A673 (cell line): ENCODE measurements at places on chromosomes 13 and 19. TPM values are rescaled to one million over a fixed set of nuclear protein-coding genes. Genes with fewer than 3 reads are reported as not detected.
A peak's percentile ranks its signal among the peaks of the same experiment; 100 is the strongest.

GRCh38 chr13:49410477-49410876, 33.4 kb downstream of the CAB39L start:
- no peak for DNase-seq
- no peaks in the 10 kb centered on the region for H3K4me1 ChIP-seq
- H3K4me3 ChIP-seq, result no peak overlapping the region
- no peak overlapping the region for H3K27ac ChIP-seq
- no peaks in the 10 kb centered on the region for H3K36me3 ChIP-seq
- H3K27me3 ChIP-seq, result no peaks in the 10 kb centered on the region

DNA sequence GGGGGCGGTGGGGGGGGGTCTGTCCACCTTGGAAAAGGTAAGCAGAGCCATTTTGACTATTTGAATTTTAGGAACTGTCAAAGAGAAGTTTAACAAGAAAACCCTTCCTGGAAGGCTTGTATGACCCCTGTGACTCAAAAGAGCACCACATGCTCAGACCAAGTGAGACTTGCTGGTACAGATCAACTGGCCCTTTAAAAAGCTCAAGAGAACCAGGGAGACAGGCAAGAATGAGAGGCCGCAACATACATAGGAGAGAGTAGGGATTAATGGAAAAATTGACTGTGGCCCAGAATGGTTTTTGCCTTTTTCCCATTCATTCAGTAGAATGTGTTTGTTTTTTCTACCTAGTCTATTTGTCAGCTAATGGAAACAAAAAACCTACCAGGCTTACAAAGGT, 26.2 kb upstream of the ATP8A2 start:
- peaks cover 6% of the 10 kb centered on the region for H3K36me3 ChIP-seq
- H3K27me3 ChIP-seq, result no peaks in the 10 kb centered on the region
- H3K4me3 ChIP-seq, result no peak overlapping the region

DNA sequence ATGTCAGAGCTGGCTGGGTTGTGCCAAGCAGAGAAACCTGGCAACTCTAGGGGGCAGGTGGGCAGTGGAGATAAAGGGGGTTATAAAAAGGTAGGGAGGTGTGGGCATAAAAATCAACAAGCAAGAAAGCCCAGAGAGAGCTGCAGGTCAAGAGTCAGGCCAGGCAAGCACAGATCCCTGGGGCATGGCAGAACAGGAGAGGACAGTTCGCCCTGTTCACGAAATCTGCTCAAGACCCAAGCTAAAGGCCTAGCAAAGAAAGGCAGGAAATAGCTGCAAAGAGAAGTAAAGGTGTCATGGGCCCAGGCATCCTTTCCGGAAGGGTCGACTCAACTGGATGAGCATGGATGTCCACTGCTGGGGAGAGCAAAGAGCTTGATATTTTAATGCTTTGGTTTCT, 3.4 kb downstream of the MBNL2 start:
- H3K4me1 ChIP-seq, result peaks cover 35% of the 10 kb centered on the region
- H3K36me3 ChIP-seq, result no peaks in the 10 kb centered on the region
- no peak overlapping the region for H3K27ac ChIP-seq

DNA sequence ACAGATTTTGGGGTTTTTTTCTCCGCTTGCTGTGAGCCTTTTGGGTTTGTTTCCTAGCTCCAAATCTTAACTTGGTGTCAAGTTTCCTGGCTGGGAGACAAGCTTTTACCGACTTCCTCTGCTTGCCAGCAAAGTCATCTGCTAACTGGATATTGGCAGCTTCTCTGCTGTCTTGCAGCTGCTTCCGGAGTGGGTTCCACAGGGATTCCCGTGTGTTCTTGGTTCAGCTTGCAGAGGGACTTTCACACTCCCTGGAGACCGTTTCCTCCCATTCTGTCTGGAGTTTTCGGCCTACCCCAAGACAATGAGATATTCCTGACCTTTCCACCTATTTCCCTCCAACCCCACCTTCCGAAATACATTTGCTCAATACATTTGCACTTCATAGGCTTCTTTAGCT, 2.2 kb upstream of the COLGALT1 start:
- H3K4me1 ChIP-seq, result peaks cover 23% of the 10 kb centered on the region
- peak overlapping the region; percentile 93 for H3K27ac ChIP-seq
- peaks cover 10% of the 10 kb centered on the region for H3K36me3 ChIP-seq
- peak; percentile 97 for DNase-seq
- peak overlapping the region; percentile 17 for H3K4me3 ChIP-seq

GRCh38 chr19:48618278-48618915, 581 bp downstream of the RPL18 start:
- H3K4me3 ChIP-seq, result peak overlapping the region; percentile 89
- peak overlapping the region; percentile 93 for H3K27ac ChIP-seq
- no peaks in the 10 kb centered on the region for H3K27me3 ChIP-seq

ZSCAN4 gene
- total RNA-seq, result not detected in 2 replicates

GRCh38 chr13:111392486-111392885, 72.0 kb downstream of the TEX29 start:
- DNase-seq, result no peak
- no peaks in the 10 kb centered on the region for H3K27me3 ChIP-seq
- no peak overlapping the region for H3K4me3 ChIP-seq
- H3K36me3 ChIP-seq, result no peaks in the 10 kb centered on the region

DNA sequence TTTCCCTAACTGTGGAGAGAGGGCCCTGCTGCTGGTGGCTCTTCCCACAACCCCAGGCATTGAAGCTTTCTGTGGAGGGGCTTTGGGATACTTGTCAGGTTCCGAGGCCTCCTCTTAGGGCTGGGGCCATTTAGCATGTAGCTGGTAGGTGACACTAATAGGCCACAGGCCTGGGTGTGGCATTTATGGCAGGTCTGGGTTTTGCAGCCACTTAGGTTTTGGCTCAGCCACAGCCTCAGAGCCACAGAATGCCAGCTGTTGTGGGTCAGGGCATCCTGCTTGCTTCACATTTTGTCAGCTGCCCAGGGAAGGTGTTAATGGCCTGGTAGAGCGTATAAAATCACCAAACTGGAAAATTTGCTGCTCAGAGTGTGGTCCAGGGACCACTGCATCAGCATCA, 15.7 kb downstream of the FAM124A start:
- H3K4me3 ChIP-seq, result no peak overlapping the region
- H3K4me1 ChIP-seq, result peaks cover 11% of the 10 kb centered on the region
- no peaks in the 10 kb centered on the region for H3K36me3 ChIP-seq
- H3K27ac ChIP-seq, result no peak overlapping the region

DNA sequence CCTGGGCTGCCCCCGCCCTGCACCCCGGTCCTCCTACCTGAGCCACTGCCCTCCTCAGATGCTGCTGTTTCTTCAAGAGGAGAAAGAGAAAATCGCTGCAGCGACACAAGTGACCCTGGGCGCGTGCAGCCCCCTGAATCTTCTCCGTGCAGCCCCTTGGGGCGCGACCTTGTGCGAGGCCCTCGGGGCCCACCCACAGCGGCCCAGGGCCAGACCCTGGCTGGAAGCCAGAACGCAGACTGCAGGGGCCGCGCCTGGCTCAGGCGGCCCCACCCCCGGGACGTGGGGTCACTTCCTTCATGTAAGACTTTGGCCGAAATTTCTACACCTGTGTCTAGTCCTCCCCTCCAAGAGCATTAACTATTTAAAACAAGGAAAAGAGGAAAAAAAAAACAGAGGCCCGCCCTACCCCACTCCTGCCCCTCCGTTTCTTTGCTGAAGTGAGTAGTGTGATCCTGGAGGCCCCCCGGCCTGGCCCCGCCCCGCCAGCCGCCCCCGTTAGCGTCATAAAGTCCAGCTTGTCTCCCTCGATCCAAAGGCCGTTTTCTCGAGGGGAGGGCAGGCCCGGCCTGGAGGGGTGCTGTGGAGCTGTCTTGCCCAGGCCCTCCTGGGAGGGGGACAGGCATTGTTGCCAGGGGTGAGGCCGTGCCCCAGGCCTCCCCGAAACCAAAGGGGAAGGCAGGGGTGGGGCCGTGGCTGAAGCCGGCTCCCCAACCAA, 35.3 kb downstream of the BTBD2 start:
- H3K27ac ChIP-seq, result no peak overlapping the region
- H3K36me3 ChIP-seq, result peaks cover 61% of the 10 kb centered on the region
- H3K4me1 ChIP-seq, result no peaks in the 10 kb centered on the region
- no peaks in the 10 kb centered on the region for H3K27me3 ChIP-seq
- no peak for DNase-seq

DNA sequence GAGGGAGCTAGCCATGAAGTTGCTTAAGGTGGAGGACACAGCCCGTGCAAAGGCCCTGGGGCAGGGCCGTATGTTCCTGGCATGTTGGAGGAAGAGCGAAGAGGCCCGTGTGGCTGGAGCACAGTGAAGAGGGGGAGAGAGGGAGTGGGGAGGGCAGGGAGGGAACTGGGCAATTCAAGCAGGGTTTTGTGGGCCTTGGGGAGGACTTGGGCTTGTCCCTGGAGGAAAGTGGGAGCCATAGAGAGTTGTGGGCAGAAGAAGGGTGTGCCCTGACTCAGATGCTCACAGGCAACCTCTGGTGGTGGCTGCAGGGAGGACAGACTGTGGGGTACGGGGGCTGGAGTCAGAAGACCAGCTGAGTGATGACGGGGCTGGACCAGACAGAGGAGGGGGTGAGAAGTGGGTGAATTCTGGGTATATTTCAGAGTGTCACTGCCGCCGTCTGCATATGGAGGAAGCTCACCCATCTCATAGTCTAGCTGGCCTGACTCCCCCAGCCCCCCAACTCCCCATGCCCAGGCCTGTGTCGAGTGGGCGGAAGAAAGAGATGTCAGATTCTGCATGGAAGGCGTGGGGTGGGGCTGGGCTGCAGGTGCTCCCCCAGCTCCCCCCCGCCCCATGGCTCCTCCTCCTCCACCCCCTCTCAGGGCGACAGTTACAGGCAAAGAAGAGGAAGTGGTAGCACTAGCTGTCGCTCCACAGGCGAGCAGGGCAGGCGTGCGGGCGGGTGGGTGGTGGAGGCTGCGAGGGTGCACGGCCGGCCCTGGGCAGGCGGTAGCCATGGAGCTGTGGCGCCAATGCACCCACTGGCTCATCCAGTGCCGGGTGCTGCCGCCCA, at the start of gene VAV1:
Gene VAV1 (plus strand): TSS at position 681 of the 838 bp plus-strand sequence. CDS start 100 bp downstream, at position 781.
- no peaks in the 10 kb centered on the region for H3K27me3 ChIP-seq
- H3K4me3 ChIP-seq, result peak within 1 kb of the TSS; percentile 92
- peaks cover 3% of the 10 kb centered on the region for H3K36me3 ChIP-seq

CD79A gene
- total RNA-seq, result 14.4 and 17.8 TPM in 2 replicates

CYP2F1 gene
- total RNA-seq, result not detected in 2 replicates

DNA sequence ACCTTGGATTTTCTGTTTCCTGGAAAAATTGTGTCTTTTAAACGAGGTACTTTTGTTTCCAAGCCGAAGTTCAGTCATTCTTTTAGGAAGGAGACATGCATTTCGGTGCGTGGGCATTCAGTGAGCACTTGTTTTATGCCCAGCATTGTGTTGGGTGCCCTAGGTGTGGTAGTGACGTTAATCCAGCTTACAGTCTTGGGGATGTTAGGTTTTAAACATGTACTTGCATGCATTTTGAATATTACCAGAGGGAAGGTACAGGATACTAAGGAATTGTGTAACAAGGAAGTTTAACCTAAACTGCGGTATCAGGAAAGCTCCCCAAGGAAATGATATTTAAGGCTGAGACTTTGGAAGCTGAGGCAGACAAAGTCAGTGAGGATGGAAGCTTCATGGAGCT, 66.3 kb downstream of the ARHGAP35 start:
- DNase-seq, result no peak
- peaks cover 3% of the 10 kb centered on the region for H3K36me3 ChIP-seq
- H3K27me3 ChIP-seq, result no peaks in the 10 kb centered on the region
- H3K4me1 ChIP-seq, result peaks cover 59% of the 10 kb centered on the region
- H3K4me3 ChIP-seq, result no peak overlapping the region

DNA sequence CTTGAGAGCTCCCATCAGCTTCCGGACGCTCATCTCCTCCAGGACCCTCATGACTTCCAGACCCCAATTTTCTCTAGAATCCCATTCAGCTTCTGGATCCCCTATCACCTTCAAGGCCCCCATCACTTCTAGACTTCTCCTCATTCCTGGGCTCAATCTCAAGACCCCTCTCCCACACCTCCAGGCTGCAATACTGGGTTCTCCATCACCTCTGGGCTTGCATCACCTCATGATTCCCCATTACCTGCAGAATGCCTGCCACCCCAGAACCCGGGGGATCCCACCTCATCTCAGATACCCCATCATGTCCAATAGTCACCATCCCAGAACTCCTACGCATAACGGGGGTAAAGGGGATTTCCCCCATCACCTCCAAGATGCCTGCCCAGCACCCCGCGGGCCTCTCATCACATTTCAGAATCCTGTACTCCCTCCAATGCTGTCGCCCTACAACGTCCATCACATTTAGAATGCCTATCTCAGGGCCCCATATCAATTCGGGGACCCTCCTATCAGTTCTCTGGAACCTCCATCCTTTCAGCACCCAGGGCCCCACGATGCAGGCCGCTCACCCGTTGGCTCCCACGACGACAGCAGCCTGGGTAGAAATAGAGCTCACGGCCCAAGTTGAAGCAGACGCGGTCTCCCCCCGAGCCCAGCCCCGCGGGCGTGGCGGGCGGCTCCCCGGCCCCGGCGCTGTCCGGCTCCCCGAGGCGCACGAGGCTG, 738 bp downstream of the DMWD start:
- peak overlapping the region; percentile 97 for H3K4me3 ChIP-seq
- peaks cover 6% of the 10 kb centered on the region for H3K4me1 ChIP-seq
- DNase-seq, result no peak
- peaks cover 32% of the 10 kb centered on the region for H3K36me3 ChIP-seq
- H3K27ac ChIP-seq, result peak overlapping the region; percentile 88

GRCh38 chr13:92137520-92137919, 739.1 kb downstream of the GPC5 start:
- no peak for DNase-seq
- H3K27ac ChIP-seq, result no peak overlapping the region
- no peak overlapping the region for H3K4me3 ChIP-seq
- H3K27me3 ChIP-seq, result no peaks in the 10 kb centered on the region
- no peaks in the 10 kb centered on the region for H3K36me3 ChIP-seq

DNA sequence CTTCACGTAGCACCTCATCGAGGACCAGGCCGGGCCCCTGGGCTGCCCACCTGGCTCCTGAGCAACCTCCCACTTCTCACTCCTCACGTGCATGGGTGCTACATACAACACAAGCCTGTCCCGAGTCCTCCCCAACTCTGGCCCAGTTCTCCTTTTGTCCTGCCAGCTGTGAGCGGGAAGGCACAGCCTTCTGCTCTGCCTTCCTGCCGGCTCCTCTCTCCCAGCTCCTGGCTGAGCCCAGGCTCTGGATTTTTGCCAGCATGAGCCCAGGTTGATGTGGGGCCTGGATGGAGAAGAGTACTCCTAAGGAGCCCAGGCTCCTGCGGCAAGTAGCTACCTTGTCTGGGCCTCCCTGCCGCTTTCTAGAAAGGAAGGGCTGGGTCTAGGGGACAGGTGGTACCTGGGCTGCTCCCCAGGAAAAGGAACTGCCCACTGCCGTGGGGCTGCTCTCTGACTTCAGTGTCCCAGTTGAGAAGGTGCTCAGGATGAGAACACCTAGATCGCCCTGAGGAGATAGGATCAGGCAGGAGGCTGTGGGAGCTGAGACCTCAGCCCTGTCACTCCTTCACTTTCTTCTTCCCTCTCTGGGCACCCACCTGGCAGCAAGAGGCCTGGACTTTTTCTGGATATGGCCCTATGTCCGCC, 23.6 kb downstream of the LYL1 start:
- H3K36me3 ChIP-seq, result peaks cover 7% of the 10 kb centered on the region
- no peak overlapping the region for H3K4me3 ChIP-seq
- peaks cover 32% of the 10 kb centered on the region for H3K4me1 ChIP-seq
- no peak for DNase-seq
- peak overlapping the region; percentile 47 for H3K27ac ChIP-seq

BABAM1 gene
- 136 and 147 TPM in 2 replicates for total RNA-seq

PSG7 gene
- total RNA-seq, result not detected in 2 replicates

ADAT3 gene
- 14.1 and 18.0 TPM in 2 replicates for total RNA-seq
